ENCODE measurements at places on chromosomes 12 and 14. TPM values are rescaled to one million over a fixed set of nuclear protein-coding genes. Genes with fewer than 3 reads are reported as not detected.

FAM186B gene
- total RNA-seq: 0.46 TPM

DNA sequence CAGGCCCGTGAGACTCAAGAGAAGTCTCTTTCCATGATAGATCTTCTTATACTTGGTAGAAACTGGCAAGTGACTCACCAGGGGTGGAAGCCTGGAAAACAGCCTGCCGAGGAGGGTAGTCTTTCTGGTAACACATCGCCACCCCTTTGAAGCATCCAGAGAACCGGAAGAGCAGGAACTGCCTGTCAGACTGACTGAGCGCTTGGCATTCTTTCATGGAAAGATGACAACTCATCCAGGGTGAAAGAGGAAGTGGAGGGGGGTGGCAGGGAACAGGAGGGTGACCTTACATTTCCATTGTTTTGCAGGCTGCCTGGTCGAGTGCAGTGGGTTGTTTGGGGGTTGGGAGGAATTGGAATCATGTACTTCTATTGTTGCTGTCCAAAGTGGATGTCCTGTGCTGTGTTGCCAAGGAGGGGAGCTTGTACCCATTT, 34.5 kb downstream of the PRKCH start:
- DNase-seq: peak; percentile 72

- no peak for DNase-seq
These were observed 98.3 kb downstream of the CFAP54 start for GRCh38 chr12:96587691-96588090.

DNA sequence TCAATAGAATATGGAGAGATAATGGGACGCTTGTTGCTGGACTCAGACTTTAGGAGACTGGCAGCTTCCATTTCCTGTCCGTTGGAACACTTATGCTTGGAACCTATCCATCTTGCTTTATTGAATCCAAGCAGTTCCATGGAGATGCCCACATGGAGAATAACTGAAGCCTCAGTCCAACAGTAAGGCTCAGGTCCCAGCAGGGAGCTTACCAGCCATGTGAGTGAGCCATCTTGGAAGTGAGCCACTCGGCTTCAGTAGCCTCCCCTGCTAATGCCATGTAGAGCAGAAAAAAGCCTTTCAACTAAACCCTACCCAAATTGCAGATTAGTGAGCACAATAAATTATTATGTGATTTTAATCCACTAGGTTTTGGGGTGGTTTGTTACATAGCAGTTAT, 538.8 kb upstream of the STXBP6 start:
- DNase-seq: no peak

GRCh38 chr14:28407996-28408395, 358.6 kb upstream of the FOXG1 start:
- no peak for DNase-seq

- DNase-seq: no peak
These were observed 15.0 kb downstream of the GXYLT1 start for GRCh38 chr12:42129595-42130204.

DNA sequence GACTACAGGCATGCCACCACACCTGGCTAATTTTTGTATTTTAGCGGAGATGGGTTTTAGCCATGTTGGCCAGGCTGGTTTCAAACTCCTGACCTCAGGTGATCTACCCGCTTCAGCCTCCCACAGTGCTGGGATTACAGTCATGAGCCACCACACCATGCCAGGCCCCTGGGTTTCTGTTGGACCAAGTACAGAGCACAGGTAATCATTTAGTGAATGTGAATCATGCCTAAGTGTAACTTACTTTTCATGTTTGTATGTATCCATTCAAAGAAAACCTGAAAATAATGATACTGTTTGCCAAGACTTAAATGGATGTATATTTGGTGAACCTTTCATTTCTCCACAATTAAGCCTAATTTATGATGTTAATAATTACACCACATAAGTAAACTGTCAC, 65.9 kb downstream of the FGD6 start:
- no peak for DNase-seq

DNA sequence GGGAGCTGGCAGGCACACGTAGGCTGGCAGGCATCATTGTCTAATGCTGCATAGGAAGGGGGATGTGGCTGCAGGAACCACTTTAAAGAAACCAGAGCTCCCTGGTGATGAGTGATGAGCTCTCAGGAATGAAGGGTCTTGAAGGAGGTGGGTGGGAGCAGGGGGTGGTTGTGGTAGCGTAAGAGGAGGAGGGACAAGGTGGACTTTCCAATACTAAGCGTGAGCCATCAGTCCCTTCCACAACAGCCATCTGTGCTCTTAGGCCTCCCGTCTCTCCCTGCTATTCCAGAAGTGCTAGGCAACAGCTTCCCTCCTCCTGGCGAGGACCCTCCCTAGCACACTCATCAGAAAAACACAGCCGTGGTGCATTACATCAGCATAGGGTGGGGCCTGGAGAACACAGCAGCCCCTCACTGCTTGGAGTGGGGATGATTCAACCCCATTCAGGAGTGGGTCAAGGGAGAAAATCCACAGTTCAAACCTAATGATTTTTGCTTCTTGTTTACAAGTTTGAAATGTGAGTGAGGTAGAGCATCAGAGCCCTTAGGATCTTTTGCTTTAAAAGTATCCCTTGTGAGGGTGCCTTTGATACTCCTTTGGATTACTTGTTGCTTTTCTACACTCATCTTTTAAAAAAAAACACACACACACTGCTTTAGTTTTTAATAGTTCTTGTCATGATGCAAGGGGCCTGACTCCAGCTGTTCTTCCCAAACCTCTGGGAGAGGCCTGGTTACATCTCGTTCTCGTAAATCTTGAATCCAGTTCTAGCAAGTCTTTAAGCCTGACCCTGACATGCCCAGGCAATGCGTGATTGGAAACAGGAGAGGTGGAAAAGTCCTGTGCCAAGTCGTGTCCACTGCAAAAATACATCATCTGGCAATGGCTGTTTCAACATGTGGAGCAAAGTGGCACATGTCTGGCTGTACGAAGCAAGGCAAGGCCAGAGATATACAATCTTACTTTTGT, 356.4 kb upstream of the DDHD1 start:
- DNase-seq: peak; percentile 30

DNA sequence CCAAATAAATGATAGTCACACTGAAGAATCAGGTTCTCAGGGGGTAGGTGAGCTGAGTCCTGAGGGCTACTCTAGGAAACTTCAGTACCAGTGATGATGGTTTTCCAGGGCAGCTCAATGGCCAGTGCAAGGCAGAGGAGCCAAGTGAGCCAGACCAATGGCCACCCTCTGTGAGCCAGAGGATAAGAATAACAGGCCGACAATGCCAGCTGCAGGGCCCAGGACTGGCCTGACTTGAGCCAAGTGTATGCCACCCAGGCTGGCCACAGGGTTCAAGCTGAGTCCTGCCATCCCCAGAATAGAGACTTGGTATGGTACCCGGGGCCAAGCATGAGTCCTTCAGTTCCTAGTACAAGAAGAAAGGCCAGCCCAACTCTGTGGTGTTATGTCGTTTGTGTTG, 355.5 kb downstream of the DPF3 start:
- DNase-seq: no peak

OR5AU1 gene
- total RNA-seq: not detected

- DNase-seq: peak; percentile 59
These were observed 100.9 kb upstream of the PKP2 start for GRCh38 chr12:32997471-32997870.

DNA sequence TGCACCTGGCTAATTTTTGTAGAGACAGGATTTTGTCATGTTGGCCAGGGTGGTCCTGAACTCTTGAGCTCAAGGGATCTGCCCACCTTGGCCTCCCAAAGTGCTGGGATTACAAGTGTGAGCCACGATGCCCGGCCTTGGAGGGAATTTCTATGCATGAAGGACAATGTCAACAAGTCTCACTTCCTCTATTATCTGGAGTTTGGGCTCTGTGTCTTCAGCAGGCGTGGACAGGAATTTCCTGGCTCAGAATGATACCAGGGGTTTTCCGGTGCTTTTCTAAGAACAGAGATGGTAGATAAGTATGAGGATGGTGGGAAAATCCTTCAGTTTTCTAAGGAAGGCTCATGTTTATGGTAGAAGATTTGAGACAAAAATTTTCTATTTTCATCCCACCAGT, 75.0 kb upstream of the CCDC60 start:
- DNase-seq: no peak

DNA sequence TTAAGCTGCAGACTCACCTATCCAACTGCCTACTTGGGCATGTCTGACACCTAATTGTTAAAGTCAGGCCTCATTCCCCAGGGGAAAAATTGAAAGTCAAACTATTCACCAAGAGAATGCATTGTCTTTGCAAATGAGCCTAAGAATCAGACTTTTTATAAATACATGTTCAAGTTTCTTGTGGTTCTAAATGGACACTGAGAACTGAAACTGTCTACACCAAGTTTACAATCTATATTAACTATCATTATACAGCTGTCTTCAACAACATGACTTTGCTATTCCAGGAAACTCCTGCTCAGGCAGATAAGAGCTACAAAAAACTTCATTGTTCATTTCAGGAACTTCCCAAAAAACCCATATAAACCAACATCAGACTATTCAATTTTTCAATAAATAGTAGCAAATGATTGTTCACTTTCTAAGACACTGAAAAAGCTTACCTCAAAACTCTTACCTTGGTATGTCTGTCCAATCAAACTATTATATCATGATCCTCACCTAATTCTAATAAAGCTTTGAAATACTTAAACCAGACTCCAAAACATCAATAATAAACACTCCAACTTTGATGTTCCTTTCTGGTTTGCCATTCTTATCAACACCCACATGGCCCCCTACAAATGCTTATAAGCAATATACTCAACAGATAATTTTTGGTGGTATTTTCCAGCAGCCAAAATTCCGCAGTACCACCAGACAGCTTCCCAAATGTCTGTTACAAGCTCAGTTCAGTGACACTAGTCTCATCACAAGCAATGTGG, 24.2 kb downstream of the CDK17 start:
- DNase-seq: no peak

- peak; percentile 83 for DNase-seq
These were observed 1084.7 kb downstream of the SLC6A15 start for GRCh38 chr12:83827860-83828259.

GRCh38 chr12:92764831-92765230, 62.0 kb downstream of the PLEKHG7 start:
- no peak for DNase-seq

DNA sequence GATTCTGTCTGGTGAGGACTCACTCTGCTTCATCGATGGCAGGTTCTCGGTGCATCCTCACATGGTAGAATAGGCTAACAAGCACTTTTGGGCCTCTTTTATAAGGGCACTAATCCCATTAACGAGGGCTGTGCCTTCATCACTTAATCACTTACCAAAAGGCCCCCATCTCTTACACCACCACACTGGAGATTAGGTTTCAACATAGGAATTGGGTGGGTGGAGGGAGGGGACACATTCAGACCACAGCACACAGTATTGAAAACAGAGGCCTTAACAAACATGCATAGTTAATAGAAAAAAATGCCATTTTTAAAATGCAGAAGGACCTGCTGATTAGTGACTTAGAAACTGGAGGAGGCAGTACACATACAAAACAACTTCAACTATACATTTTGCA, 61.6 kb downstream of the SPPL3 start:
- DNase-seq: no peak

All from H9 (cell line).